Vagina (tissue), 2 donors: ENCODE measurements at places on chromosomes 16 and 17.

DNA sequence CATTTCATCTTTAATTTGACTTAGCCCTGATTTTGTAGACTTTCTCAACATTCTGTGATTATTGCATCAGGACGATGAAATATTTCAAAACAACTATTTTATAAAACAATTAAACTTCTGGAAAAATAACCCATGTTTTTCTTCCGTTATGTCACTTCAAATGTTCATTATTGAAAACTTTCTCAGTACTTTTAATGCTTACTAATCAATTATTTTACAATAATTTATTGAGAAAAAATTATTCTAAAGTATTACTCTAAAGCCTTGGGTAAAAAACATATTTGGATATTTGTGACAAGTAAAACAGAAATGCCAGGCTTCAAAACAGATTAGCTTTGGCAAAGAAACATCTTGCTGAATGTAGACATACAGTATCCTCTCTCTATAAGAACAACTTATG is 46.3 kb upstream of the DHX40 start:
- H3K27me3 ChIP-seq = no peaks in the 10 kb centered on the region
- DNase-seq = no peak
- H3K36me3 ChIP-seq = no peaks in the 10 kb centered on the region

DNA sequence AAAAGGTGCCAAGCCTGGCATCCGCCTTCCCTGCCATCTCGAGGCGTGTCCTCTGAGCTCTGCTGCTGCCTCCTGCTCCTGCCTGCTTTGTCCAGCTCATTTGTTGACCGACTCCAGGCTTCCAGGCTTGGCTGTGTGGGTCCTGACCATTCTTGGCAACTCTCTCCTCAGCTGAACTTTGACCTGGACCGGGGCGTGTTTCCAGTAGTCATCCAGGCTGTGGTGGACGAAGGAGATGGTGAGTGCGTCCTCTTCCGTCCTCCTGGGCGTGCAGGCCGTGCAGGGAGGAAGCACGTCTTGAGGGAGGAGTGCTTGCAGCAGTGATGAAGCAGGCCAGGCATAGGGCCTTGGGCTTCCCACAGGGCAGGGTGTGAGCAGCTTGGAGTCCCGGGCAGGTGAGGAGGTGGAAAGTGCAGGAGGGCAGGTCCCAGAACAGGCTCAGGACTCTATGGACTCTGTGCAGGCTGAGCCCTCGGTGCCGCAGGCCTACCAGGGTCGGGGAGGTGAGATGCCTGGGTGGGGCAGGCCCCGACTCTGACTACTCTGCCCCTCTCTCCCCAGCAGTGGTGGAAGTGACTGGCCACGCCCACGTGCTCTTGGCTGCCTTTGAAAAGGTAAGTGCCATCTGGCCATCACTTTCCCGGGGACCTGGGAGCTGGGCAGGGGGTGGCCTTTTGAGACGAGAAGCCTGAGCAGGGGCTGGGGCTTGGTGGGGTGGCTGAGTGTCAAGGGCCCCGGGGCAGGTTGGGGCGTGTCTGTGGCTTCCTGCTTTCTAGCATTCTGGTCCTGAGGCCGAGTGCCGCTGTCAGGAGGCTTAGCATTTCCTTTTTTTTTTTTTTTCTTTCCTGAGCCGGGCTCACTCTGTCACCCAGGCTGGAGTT is 28.6 kb upstream of the NUDT16L1 start:
- no peaks in the 10 kb centered on the region for H3K27me3 ChIP-seq
- no peak overlapping the region for H3K27ac ChIP-seq
- peaks cover 26% of the 10 kb centered on the region for H3K4me1 ChIP-seq
- H3K4me3 ChIP-seq = no peak overlapping the region
- no peaks in the 10 kb centered on the region for H3K36me3 ChIP-seq

GRCh38 chr16:75503801-75504200 is 8.6 kb upstream of the CHST6 start:
- no peaks in the 10 kb centered on the region for H3K27me3 ChIP-seq
- H3K4me1 ChIP-seq = peaks cover 5% of the 10 kb centered on the region
- no peak for DNase-seq
- H3K27ac ChIP-seq = no peak overlapping the region
- H3K4me3 ChIP-seq = no peak overlapping the region

DNA sequence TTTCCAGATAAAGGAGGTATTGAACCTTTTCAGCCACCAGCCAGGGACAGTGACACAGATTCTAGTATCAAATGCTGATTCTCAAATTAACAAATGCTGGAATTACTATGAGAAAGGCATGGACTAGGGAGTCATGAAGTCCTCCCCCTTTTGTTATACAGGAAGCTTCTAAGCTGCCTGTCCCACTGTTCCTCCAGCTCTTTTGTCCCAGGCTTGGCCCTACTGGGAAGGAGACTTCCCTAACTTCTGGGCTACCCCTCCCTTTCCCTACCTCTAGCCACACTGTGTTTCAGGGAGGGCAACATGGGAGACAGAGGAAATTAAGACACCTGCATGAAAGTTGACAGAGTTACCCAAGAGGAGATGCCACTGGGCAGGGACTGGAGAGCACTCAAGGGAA is 192.5 kb downstream of the CDH13 start:
- no peaks in the 10 kb centered on the region for H3K27me3 ChIP-seq
- no peak overlapping the region for H3K27ac ChIP-seq
- no peaks in the 10 kb centered on the region for H3K4me1 ChIP-seq
- no peaks in the 10 kb centered on the region for H3K36me3 ChIP-seq
- no peak for DNase-seq

GRCh38 chr17:43713494-43714162 is 45.0 kb downstream of the SOST start:
- peak overlapping the region; percentile 48 for H3K4me3 ChIP-seq
- H3K27ac ChIP-seq = no peak overlapping the region
- DNase-seq = no peak
- no peaks in the 10 kb centered on the region for H3K36me3 ChIP-seq
- H3K4me1 ChIP-seq = peaks cover 20% of the 10 kb centered on the region

GRCh38 chr17:19004421-19005136 is at the start of gene FAM83G:
TSS of gene FAM83G (minus strand) at chr17:19004764. CDS start at chr17:19004041, 723 bp downstream.
- no peak for DNase-seq
- peak within 1 kb of the TSS; percentile 91 for H3K27ac ChIP-seq
- peaks cover 39% of the 10 kb centered on the region for H3K4me1 ChIP-seq

DNA sequence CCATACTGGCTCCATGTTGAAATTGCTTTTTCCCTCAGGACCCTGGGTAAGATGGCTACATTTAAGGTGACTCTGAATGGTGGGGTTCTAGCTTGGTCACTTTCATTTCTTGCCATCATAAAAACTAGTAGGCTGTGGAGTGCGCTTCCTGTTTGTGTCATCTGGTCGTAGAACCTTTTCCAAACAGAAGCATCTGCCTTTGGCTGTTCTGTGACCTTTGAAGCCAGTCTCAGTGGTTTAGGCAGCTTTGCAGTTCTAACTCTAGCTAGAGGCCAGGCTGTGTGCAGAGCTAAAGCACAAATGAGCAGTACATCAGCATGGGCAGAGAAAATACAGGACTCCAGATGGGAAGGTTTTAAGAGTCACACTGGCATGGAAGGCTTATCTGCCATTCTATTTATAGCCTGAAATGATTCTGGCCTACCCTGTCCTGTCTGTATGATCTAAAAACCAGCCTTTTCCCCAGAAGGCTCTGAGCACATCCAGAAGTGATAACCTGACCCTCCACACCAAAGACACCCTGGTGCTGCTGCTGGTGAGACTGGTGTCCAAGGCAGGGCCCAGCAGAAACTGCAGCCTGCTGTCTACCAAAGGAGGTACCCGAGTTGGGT is 8.6 kb downstream of the ESRP2 start:
- H3K4me1 ChIP-seq = no peaks in the 10 kb centered on the region
- H3K4me3 ChIP-seq = no peak overlapping the region
- H3K27me3 ChIP-seq = no peaks in the 10 kb centered on the region
- no peak for DNase-seq
